ENCODE measurements at places on chromosomes 12 and 14.

DNA sequence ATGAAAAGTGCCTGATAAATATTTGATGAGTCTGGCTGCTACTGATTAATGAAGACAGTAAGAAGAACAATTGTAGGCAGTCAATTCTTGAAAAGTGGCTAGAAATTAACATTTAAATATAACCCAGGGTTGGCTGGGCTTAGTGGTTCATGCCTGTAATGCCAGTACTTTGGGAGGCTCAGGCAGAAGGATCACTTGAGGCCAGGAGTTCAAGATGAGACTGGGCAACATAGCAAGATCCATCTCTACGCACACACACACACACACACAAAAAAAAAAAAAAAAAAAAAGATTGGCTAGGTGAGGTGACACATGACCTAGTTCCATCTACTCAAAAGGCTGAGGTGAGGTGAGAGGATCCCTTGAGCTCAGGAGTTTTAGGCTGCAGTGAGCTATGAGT is 7.9 kb upstream of the PLBD1 start:
- no peak for DNase-seq

- no peak for DNase-seq
These were observed 63.9 kb downstream of the AACS start for GRCh38 chr12:125129179-125129571.

DNA sequence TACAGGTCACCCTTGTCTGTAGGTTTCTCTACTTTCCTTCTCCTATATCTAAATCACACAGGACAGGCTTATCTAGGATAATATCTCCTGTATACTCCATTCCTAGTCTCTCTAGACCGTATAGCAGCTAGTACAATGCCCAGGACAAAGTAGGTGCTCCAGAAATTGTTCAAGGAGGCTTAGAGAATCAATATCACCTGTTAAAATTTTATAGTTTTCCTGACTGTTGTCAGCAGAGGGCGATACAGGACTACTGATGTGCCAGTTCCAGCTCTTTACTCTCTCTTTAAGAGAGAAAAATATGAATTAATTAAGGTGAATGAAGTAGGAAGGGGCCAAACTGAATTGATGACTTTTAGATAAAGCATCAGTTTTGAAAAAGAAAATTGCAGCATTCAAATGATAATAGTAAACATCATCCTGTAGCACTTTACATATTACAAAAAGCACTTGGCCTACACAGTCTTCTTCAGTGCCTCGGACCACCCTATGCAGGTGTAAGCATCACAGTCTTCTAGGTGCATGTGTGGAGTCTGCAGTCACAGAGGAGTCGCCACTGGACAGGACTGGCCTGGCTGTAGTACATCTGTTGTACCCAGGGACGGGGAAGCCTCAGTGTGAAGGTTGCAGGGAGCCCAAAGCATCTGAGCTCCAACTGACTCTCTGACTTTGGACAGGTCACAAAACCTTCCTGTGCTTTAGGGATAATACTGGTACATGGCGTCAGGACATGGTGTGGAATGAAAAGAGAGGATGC is 61.9 kb upstream of the MAX start:
- DNase-seq = no peak

DNA sequence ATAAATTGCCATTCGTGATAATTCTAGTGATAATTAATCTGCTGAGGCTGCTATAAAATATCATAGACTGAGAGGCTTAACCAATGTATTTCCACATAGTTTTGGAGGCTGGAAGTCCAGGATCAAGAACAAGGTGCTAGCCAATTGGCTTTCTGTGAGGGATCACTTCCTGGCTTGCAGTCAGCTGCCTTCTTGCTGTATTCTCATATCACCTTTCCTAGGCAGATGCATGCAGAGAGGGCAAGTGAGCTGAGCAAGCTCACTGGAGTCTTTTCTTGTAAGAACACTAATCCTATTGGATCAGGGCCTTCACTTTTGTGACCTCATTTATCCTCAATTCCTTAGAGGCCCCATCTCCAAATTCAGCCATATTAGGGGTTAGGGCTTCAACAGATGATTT is 640.7 kb downstream of the DIO2 start:
- DNase-seq = no peak

Data from retina (tissue), 1 donor.